Stimulated activated CD4-positive, alpha-beta T cell treated with anti-CD3 and anti-CD28 coated beads, Interleukin-2, amount 100 ng/mL, for 4 hours (primary cell): ENCODE measurements at places on chromosomes 5 and 9.

DNA sequence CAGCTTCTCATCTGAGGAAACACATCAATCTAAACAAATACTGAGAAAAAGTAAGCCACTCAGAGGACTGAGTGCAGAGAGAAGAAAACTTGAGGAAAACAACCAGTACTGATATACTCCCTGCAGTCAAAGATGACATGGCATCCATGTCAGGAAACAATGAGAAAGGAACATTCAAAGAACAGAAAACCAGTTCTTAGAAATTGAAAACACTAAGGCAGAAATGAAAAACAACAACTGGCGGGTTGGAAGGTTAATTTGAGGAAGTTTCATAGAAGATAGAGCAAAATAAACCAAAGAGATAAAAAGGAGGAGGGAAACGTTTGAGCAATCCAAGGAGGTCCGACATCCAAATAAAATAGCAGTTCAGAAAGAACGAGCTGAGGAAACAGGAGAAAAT, 475.2 kb downstream of the HINT1 start:
- no peak for DNase-seq

DNA sequence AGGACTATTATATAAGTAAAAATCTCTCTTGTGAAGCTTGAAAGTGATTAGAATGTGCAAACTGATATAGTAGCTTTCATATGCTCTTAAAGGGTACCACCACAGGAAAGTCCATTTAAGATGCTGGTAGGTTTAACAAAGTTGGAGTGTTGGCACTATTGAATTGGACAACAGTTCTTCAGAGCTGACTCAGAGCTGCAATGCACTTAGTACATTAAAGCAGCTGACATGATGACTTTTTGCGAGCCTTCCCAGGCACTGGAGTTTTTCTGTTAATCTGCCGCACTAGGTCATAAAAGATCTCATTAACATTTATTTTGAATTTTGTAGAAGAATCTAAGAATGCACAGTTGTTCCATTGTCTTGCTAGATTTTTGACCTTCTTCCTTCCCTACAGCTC, 243.8 kb downstream of the ADAMTSL1 start:
- no peak for DNase-seq

DNA sequence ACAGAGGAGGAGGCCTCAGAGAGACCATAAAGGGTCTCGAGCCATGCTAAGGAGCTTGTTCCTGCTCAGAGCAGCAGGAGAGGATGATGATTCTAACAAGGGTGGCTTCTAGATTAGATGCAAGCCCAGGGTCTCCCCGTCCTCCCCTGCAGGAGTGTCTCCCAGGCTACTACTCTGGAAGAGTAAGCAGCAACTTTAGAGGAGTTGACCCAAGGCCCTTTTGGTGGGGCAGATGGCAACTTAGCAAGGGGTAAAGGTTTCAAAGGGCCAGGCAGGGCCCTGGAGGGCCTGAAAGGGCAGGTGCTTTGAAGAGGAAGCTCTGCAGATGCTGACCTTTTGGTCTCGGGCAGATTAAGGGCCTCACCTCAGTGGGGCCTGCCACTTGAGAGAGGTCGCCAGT, 174.9 kb downstream of the GABBR2 start:
- no peak for DNase-seq

DNA sequence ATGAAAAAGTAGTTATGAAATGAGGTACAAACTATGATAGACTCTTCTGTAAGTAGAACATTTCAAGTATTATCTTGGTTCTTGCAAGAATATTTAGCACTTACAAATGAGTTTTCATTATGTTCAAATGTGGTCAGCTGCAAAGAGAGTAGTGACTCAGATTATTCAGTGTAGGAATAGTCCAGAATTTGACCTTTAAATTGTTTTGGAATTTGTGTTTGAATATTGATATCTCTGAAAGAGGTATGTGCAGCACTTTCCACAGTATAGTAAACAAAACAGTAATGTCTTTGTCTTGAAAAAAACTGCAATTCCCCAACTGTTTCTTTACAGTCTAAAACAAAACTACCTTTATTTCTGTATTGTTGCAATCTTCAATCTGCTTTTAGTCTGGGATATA, 56.1 kb downstream of the WDR70 start:
- DNase-seq: no peak

- DNase-seq: no peak
Observed at GRCh38 chr9:99852617-99853016, 30.9 kb downstream of the NR4A3 start.

DNA sequence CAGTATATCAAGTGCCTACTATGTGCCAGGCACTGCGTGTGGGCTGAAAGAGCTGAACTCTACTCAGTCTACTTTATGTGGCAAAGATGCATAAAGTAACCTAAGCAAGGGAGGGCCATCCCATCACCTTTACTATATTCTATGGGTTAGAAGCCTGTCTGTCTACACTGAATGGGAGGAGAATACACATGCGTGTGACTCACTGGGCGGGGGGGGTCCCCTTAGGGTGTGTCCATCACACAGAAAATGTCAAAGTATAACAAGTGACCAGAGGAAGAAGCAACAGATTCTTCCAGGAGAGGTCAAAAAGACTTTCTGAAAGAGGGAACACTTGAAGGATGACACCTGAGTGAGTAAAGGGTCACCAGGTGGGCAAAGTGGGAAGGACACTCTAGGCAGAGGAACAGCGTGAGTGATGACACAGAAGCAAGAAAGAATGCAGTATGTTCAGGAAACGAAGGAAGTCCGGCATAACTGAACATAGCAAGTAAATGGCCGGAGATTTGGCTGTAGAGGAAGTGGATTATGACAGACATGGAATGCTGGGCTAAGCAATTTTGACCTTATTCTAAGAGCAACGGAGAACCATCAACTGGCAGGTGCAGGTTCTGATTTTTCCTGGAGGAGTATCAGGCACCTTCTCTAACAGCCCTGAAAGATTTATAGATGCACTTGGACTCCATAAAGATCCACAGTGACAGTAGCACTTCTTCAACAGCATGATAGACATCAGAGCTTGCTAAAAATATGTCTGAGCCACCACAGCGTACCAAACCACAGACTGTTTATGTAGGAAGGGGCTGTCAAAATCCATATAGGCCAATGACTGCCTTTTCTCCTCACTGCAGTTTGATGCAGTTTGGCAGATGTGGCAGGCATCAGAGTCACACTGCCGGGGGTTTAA, 8.0 kb upstream of the WHRN start:
- DNase-seq: no peak

- no peak for DNase-seq
Observed at GRCh38 chr5:155492191-155492590, 478.6 kb downstream of the KIF4B start.
